ENCODE measurements at places on chromosomes 13 and 19.

- no peak for DNase-seq
These were observed 535 bp downstream of the COL5A3 start for GRCh38 chr19:10009714-10010224.

- no peak for DNase-seq
These were observed 8.9 kb downstream of the DYRK1B start for GRCh38 chr19:39825093-39825463.

DNA sequence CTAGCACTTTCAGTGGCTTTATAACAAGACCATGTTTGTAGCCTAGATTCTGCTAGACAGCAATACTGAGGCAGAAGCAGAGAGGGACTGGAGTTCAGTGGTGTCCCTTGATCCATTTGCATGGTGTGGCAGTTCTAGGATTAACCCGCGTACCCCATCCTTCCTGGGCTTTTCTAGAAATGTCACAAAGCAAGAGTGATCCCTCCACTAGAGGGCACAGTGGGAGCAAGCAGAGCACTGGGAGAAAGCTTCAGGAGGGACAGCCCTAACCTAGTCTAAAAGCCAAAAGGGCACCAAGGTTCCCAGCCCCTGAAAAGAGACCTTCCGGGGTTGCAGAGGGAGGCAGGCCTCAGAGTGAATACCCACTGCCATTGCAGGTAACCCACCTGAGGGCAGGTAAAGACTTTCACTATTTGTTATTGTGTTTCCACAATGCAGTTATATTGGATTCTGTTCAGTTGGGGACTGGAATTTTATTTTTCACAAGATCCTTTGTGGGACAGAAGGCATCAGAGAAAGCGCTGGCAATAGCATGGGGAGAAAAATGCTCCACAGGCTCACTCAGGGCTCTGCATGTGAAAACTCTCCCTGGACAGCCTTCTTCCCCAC, 170.6 kb downstream of the FLT1 start:
- DNase-seq, result peak; percentile 16

- no peak for DNase-seq
These were observed 14.4 kb downstream of the PAK4 start for GRCh38 chr19:39139971-39140453.

GRCh38 chr13:114079601-114080536, 52.6 kb downstream of the RASA3 start:
- no peak for DNase-seq

DNA sequence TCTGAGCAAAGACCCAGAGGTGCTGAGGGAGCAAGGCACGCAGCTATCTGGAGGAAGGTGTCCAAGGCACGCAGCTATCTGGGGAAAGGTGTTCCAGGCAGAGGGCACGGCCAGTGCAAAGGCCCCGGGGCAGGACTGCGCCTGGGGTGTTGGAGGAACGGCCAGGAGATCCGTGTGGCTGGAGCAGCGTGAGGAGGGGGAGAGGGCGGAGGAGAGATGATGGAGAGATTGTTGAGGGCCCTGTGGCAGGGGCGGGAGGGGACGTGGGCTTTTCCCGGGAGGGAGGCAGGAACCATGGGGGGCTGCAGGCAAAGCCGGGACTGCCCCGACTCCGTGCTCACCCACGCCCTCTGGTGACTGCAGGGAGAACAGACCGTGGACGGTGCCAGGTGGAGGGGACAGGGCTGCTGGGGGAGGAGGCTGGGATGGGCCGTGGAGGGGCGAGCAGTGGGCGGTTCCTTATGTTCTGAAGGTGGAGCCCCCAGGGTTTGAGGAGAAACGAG, 13.3 kb upstream of the MISP start:
- peak; percentile 48 for DNase-seq

GRCh38 chr13:114134111-114134943, 1.9 kb upstream of the RASA3 start:
- DNase-seq, result no peak

DNA sequence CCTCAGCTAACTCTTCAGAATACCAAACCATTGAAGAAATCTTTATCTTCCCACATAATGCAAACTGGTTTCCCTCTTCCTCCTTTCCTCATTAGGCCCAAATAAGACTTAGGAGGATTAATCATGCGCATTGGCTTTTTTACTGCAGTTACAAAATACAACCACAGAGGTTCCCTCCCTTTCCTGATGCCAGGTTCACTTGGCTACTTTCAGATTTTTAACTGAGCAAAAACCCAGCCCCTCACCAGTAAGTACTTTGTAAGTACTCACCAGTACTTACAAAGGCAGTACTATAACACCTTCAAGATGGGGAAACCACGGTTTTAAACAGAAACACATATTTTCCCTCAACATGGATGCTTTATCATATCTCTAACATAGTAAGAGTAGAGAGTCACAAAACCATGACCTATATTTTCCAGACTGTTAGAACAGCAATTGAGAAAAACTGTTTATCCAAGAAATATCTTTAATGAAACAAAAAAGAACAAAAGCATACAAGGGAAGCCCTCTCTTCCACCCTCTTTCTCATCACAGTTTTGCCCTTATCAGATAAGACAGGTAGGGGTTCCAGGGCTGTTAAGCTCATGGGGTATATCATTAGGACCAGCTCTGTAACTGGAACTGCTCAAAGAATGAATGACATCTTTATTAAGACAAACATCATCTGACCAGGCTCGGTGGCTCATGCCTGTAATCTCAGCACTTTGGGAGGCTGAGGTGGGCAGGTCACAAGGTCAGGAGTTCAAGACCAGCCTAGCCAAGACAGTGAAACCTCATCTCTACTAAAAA, 12.7 kb downstream of the FOXO1 start:
- DNase-seq, result no peak

DNA sequence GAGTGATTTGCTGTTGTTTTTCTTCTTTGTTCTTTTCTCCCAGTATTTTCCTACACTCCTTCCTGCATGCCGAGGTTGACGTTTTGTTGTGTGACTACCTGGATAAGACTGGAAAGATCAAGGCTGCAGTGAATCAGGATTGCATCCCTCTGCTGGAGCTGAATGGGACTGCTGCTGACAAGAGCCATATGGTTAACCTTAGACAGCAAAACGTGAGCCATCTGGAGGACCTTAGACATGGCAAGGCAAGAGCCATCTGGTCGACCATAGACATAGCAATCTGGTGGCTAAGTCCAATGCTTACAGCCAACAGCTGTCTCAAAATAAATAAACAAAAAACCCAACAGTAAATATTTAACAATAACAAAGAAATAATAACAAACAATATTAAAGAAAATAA, 42.6 kb upstream of the ZNF91 start:
- no peak for DNase-seq

DNA sequence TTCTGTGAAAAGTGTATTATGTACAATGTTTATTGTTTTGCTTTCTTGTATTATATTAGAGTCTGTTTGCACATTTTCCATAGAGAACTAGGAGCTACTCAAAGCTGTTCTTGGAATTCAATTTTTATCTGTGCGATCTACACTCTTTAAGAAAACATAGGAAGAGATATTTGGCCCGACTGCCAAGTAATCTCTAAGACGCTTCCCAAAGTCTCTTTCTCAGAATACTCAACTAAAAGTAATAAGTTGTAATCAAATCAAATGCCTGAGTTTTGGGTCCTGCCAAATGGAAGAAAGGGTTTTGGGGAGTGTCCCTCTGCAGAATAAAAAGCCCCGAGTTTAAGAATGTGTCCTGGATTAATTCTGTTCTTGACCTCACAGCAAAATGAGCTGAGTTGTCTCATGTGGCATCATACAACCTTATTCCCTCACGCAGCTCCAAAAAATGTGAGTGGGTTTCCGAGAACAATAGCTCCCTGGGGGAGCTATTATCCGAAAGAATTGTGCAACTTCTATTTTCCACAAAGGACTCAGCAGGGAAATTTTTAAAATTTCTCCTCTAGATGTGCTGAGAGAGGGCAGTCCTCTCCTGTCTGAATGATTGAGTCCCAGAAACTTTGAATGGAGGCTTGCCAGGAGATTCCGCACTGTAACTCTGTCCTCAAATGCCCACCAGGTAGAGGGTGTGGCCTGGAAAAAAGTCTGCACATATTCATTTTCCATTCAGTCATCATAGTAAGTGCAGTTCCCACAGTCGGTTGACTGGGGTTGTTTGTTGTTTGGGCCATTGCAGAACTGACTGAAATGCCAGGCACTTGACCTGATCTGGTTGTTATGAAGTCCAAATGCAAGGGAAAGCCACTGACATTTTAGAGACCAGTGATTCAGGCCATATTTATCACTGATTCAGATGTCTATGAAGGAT, 280.0 kb upstream of the SOX21 start:
- DNase-seq, result no peak

GRCh38 chr19:11191273-11191755, 6.0 kb downstream of the KANK2 start:
- DNase-seq, result no peak

- DNase-seq, result no peak
These were observed 16.1 kb downstream of the LIG1 start for GRCh38 chr19:48154003-48154402.

DNA sequence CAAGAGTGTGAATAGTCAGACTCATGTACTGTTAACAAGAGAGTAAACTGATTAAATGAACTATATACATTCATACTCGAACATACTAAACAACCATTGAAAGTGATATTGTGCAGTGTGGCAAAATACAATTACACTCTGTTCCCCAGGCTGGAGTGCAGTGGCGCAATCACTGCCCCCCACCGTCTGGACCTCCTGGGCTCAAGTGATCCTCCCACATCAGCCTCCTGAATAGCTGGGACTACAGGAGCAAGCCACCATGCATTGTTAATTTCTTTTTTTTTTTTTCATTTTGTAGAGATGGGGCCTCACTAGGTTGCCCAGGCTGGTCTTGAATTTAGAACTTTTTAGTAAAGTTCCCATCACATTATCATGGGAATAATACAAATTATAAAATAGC, 77.3 kb upstream of the LSM14A start:
- no peak for DNase-seq

GRCh38 chr19:29404951-29405727, 120.7 kb upstream of the VSTM2B start:
- DNase-seq, result no peak

GRCh38 chr19:17348700-17349099, 11.3 kb downstream of the GTPBP3 start:
- DNase-seq, result no peak

DNA sequence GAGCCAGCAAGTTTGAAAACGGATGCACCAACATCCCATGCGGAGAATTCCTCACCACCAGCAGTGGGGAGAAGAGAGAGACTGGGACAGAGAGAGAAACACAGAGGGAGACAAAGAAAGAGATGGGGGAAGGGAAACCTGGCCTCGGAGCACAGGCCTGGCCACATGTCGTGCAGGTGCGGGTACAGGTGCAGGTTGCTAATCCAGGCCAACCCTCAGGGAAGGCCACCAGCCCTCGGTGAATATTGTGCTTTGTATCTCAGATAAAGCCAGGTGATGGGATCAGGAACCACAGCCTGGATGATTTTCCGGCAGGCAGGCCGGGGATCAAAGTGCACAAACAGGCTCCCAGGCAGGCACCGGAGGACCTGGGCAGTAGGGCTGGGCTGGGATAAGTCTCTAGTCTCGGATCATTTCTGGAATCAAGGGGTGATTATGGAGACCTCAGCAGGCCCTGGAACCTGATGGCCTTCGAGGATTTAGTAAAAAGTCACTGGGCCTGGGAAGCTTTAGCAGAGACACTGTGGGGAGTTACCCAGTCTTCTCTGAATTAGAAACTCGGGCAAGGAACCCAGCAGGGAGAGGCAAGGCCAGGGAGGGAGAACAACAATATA, 3.7 kb downstream of the GAS6 start:
- DNase-seq, result no peak

DNA sequence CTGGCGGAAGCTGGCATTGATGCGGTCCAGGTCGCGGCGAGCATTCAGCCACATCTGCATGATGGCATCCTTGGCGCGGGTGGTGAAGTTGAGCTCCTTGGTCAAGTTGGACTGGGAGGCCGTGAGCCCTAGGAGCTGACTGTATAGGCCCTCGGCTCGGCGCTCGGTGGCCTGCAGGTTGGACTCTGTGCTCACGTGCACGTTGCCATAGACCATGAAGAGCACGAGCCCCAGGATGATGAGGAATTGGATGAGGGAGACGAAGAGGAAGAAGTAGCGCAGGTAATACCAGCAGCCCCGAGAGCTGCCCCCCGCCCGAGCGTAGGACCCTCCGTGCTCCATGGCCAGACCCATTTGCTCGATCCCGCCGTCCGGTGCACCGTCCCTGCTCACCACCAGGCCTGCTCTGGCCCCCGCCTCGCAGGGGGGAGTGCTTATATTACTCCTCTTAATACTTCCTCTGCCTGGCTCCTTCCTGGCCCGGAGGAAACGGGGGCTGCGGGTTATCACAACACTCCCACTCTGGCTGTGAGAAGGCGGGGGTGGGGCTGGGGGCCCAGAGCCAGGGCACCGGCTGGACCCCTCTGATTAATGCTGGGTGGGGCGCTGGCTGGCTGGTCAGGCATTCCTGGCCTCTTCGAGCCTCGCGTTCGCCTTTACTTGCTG, at the start of gene PLVAP:
Gene PLVAP, minus strand, starts transcription at position 408 of the 666 bp plus-strand sequence. Its CDS starts 54 bp downstream, at position 354.
- no peak for DNase-seq

DNA sequence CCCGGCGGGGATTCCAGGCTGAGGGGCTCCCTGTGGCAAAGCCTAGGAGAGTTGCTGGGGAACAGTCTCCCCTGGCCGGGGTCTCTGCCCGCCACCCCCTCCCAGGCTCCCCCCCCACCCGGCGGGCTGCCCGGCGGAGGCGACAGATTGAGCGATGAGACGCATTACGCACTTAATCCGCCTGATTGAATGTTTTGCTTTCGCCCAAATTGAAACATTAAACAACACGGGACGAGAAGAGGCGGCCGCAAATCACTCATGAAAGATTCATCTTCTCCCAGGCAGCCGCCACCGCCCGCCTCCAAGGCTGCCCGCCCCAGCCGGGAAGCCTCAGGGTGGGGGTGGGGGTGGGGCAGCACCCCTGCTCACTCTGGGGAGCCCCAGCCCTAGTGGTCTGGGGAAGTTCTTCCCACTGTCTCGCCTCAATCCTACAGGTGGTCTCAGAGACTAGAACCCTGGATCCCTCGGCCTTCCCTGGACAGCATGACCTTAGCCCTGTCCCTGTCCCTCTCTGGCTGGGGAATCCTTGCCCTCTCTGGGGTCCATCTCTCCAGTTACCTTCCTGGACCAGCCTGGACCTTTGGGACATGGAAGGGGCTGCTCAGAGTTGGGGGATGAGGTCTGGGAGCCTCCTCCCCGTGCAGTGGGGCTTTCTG, 7.6 kb upstream of the ERFL start:
- no peak for DNase-seq

DNA sequence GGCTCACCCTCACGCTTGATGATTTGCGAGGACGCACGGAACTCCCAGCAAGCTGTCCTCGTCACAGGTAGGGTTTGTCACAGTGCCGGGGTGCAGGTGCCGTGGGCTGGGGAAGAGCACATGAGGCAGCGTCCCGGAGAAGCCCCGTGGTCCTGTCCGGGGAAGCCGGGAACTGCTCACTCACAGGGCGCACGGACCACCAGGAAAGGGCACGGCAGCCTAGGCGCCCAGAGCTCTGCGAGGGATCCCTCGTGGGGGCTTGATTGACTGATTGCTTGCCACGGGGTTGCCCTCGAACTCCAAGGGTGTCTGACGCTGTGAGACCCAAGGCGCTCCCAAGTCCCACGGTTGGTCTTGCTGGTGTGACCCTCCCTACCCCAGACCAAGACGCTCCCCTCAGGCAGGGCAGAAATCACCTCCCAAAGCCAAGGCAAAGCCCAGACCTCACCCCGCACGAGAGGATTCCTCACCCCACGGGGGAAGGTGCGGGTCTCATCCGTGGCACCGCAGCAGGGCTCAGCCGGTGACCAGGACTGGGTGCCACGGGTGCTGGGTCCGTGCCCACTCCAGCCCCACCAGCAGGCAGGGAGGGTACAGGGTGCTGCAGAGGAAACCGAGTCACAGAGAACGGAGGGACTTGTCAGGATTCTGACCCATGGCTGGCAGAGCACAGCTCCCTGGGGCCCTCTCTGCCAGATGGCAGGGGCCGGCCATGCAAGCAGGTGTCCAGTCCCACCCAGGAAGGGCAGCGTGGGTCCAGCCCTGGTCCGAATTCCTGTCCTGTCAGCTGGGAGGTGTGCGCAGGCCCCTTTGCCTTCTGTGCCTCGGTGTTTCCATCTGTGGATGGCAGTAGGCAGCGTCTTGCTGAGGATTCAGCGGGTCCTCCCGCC, 7.7 kb downstream of the C2CD4C start:
- no peak for DNase-seq

Data from effector CD8-positive, alpha-beta T cell (primary cell).